ENCODE measurements at places on chromosomes 7 and 10. TPM values are rescaled to one million over a fixed set of nuclear protein-coding genes. Genes with fewer than 3 reads are reported as not detected.

OR2A12 gene
- total RNA-seq, result not detected

USP6NL gene
- total RNA-seq, result 10.6 TPM

ZNF679 gene
- total RNA-seq, result not detected

ALOX5 gene
- not detected for total RNA-seq

CABCOCO1 gene
- total RNA-seq, result 3.2 TPM

EEF1AKMT2 gene
- 20.0 TPM for total RNA-seq

ARHGEF35 gene
- 0.97 TPM for total RNA-seq
